Foreskin keratinocyte (primary cell): ENCODE measurements at places on chromosomes 12 and 14.

DNA sequence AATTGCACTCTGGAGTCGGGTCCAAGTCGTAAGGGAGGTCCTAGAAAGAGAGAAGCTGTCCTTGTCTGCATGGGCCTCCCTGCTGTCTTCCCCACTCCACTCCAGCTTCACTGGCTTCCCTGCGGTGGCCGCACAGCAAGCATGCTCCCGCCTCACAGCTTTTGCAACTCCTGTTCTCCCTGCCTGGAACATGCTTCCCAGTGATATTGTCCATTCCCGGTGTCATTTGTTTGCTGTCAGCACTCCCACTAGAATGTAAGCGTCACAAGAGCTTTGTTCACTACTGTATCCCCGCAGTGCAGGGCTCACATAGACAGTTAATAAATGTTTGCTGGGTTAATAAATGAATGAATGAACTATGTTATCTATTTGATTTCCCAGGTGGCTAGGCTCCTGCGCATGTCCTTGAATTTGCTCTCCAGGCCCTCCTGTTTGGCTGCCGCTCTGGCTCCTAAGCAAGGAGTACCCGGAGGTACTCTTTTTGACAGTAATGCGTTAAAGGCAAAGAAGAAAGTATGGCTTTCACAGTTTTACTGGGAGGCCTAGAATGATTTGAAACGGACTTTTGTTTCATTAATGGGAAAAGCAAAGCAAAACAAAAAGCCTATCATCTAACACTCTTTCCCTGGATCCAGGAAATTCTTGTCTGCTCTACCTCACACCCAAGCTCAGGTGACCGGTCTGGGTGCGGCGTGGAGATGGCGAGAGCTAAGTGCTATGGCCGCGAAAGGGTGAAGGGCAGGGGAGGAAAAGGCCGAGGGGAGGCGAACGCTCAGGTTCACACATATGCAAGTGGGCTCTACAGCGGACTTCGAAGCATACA, 6.2 kb upstream of the SLC7A7 start:
- no peak for DNase-seq

DNA sequence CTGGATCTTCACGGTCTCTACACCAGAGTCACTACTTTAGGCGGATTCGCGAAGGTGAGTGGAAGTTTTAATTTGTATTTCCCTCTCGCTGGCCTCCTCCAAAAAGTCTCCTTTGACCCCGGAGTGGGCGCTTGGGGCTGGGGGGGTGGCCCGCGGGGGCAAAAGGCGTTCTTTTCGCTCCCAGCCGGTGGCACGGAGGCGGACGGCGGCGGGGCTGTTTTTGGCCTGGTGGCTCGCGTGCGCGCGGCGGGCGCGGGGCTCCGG, 510 bp downstream of the ARID2 start:
- no peak for DNase-seq

DNA sequence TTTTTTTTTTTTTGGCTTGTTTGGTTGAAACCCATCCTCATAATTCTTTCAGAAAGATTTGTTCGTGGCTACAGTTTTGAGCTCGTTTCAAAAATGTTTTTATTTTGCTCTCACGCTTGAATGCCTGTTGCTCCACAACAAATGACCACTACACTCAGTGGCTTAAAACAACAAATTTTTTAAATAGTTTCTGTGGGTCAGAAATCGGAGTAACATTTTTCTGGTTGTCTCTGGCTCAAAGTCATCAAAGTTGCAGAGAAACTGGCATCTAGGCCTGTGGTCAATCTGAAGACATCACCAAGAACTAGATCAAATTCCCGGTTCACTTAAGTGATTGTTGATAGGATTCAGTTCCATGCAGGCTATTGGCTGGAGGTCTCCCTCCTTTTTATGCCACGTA, 560.0 kb downstream of the SNAPC1 start:
- no peak for DNase-seq

DNA sequence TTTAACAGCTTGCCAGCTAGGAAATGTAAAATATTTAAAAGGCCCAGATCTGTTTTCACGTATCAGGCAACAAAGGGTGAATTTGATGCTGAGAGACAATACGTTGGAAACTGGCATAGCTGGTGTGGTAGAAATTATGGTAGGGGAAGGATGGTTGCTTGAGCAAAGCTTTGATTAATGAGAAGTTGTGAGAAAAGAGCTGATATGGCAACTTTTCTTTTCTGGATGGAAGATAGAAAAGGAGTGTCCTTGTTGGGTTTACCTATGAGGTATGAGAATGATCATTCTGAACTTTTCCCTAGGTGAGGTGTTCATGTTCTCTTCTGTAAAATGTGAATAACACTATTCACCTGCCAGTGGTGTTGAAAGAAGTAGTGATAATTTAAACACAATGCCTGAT, 34.2 kb downstream of the ZNF641 start:
- no peak for DNase-seq

GRCh38 chr12:111570084-111570961, 28.8 kb downstream of the ATXN2 start:
- peak; percentile 61 for DNase-seq

DNA sequence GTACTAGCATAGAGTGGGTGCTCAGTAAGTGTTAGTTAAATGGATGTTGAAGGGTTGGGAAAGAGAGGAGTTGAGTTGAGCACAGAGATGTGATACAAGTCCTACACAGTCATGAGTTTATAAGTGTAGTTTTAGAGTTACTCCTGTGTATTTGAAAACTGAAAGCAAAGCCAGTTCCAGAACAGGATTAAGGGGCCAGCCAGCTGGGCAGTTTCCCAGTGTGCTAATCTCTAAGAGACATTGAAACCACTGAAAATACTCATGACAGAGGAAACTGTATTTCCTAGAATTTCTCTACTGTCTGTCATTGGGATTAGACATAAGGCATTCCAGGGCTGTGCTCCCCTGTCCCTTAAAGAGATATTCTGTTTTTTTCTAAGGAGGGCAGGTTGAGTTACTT, 101.0 kb downstream of the DERA start:
- DNase-seq, result no peak
